ENCODE measurements at places on chromosomes 1 and 21.

GRCh38 chr1:39491146-39491921, at the start of gene BMP8A:
Gene BMP8A (plus strand): TSS chr1:39491636. CDS start chr1:39491992, 356 bp downstream.
- peak; percentile 73 for DNase-seq

- no peak for DNase-seq
These were observed 50.3 kb upstream of the USP1 start for GRCh38 chr1:62386351-62387121.

DNA sequence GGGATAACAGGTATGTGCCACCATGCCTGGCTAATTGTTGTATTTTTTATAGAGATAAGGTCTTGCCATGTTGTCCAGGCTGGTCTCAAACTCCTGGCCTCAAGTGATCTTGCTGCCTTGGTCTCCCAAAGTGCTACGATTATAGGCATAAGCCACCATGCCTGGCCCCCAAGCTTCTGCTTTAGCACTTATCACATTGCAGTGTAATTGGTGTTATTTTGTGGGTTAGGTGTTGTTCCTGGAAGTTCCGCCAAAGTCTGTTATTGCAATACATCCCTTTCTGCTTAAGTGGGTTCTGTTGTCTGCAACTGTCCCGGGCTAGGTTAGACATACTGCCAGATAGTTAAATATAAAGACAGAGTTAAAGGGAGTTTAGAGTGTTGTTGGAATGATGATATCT, 3.4 kb downstream of the ZCCHC17 start:
- DNase-seq, result no peak

DNA sequence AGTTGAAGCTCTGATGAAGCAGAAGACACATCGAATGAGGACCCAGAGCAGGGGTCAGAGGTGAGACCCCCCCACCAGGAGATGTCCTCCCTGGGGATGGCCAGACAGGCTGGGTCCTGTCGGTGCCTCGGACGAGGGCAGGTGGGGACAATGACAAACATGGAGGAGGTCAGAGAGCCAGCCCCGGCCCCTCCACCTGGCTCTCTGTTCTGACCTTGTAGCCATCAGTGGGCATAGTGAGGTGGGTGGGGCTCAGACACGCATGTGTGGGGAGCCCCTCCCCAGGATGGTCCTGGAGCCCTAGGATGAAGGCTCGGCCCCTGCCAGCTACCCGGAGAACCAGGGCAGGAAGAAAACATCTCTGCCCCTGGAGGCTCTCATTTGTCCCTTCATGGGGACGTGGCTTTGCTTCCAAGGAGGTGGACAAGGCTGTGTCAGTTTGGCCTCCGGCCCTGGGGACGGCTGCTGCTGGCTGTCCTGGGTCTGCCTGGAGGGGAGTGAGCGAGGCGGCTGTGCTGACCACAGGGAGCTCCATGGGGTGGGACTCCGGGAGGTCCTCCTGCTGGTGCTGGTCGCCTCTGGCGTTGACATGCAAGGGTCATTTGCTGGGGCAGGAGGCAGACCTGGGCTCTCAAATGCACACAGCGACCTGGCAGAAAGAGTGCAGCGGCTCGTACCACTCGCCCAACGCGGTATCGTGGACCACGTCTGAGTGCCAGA, 2.6 kb downstream of the KRTAP10-6 start:
- DNase-seq, result no peak

DNA sequence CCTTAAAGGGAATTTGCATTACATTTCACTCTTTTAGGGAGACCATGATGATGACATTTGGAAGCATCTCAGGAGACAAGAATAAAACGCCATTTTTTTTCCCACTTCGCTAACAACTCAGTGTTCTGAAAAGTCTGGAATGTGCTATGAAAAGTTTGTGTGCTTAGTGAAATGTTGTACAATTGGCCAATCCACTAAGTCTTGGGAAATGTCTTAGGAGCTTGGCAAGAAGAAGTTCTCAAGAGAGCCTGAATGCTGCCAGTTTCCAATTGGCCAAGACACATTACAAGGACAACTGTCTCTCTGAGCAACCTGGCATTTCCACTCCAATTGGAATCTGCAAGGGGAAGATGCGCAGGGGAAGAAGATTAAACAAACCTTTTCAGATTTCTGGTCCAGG, 401.8 kb downstream of the RWDD3 start:
- DNase-seq, result no peak

DNA sequence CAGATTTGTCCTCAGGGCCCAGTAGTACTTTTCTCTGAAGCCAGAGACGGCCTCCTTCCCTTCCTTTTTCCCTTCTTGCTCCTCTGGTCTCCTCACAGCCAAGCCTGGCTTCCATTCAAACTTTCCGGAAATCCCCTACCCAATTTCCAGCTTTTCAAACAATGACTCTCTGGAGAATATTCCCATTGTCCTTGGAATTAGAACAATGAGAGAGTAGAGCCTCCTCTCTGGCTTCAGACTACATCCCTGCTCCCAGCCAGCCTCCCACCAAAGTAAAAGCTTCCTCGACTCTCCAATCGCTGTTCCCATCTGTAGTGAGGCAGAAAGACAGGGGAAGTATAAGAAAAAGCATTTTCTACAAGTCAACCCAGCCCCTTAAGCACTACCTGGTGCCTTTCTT, 77.7 kb upstream of the SOX13 start:
- DNase-seq, result no peak

- peak; percentile 80 for DNase-seq
These were observed 9.5 kb upstream of the PADI3 start for GRCh38 chr1:17239420-17239819.

DNA sequence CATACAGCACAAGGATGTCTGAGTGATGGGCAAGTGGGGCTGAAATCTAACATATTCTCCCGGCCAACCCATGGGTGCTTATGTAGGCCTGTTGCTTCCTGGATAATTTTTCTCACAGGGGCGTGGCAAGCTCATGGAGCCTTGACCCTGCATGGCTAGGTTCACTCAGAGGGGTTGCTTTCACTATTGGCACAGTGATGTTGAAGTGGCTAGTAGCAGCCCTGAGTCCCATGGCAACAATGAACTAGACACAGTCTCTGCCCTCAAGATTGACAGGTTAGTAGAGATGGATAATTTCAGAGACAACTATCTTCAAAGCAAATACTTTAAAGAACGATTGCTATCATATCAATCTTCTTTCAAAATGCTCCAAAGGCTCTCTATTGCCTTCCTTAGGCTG, 6.5 kb upstream of the MAB21L3 start:
- DNase-seq, result no peak

DNA sequence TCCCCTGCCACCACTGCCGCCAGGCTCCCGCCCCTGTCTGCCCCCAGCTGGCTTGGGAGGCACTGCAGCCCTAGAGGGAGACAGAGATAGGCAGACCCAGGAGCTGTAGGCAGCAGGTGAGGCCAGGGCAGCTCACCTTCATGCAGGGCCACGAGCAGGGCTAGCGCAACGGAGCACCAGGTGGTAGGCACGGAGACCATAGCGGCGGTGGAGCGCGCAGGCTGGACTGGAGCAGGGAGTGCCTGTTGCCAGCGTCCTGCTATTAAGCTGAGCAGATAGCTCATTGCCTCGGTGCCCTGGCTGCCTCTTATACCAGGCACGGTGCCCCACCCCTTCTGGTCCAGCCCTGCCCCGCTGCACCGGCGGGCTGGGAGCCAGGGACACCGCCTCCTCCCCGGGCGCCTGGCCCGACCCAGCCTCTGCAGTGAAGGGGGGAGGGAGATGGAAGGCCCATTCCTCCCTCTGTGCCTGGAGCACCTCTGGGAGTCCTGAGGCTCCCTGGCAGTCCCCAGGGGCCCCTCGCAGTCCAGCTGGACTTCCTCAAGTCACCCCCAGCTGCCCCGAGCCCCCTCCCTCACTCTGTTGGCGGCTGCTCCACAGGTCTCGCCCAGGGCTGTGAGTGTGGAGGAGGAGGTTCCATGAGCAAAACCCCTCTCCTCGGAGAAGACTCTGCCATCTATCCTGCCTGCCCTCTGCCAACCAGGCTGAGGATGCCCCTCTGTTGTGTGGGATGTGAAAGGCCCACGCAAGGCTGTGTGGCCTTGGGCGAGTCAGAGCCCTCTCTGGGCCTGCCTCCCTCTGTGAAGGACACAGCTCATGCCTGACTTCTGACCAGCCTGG, at the start of gene EDN2:
TSS of gene EDN2 (minus strand) at position 282 of the 840 bp plus-strand sequence. CDS start at position 200, 82 bp downstream.
- peak; percentile 41 for DNase-seq

DNA sequence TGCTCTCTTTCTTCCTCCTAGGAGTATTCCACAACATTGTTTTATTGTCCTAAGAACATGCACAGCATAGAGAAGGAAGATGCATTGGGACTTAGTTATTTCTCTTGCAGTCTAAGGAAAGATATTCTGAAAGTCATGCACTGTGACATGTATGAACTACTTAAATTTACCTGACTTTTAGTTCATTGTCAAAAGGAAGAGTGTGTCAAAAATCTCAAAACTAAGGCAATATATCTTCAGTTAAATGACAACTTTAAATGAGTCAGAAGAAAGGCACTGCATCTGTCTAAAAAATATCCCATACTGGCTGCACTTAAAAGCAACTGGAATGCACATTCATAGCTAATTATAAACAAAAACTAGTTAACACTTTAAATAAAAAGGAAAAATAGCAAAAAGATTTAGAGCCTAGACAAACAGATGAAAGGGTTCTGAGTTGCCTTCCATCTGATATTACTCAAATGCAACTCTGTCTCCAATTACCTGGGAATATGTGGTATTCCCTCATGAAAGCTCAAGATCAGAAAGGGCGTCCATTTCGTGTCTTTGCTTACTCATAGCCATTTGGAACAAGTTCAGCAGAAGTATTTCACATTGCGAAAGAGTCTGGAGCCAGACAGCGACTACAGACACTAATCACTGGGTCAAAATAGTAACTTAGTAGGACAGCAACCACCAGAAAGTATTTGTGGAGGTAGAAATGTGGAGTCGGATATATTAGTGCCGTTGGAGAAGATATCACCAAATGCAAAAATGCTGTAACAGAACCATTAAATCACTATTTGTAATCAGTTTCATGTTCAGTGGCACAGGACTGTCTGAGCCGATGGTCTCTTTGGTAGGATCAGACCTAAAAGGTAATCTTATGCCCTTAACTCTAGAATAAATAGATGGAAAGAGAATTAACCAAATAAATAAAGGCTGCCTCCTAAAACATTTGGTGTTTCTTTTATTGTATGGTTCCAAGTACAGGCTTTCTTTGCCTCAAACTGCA, 225.7 kb downstream of the GREM2 start:
- DNase-seq, result no peak

DNA sequence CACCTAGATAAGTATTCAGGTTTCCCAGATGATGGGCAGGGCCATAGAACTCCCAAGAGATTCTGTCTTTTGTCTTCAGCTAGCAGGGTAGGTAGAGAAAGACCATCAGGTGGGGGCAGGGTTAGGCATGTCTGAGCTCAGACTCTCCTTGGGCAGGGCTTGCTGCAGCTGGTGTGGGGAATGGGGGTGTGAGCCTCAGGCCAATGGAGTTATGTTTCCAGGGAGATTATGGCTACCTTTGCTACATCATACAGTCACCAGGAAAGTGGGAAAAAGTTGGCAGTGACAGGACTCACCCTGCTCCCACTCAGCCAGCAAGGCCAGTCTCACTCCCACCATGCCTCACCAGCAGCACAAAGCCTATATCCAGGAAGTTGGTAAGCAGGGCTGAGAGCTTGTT, 77.8 kb downstream of the DRAM2 start:
- DNase-seq, result peak; percentile 16

GRCh38 chr21:41931041-41931451, 22.8 kb downstream of the C2CD2 start:
- DNase-seq, result no peak

DNA sequence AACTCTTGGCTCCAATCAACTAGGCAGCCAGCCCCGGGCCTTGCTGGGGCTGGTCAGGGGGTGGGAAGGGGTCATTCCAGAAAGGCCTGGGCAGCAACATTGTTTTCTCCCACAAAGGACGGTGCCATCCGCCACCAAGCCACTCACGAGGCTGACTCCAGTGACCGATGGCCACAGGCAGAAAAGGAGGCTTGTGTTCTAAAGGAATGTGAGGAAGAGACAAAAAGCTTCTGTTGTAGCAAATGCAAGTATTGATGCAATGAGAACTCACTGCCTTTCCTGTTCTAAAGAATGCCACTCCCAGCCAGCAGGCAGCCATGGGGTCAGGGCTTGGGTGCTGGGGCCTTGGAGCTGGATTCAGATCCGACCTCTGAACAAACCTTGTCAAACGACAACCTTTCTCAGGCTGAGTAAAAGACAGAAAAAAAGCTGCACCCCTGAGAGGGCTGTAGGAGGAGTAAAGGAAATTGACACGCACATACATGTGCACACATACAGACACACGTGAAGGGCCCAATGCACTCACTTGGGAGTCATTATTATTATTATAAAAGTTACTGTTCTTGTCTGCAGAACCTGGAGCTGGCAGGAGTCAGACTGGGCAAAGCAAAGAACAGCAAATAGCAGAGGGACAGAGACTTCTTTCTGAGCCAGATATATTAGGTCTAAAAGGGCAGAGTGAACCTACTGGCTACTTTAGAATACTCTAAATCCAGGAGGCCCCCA, 13.9 kb upstream of the PRMT2 start:
- DNase-seq, result no peak

DNA sequence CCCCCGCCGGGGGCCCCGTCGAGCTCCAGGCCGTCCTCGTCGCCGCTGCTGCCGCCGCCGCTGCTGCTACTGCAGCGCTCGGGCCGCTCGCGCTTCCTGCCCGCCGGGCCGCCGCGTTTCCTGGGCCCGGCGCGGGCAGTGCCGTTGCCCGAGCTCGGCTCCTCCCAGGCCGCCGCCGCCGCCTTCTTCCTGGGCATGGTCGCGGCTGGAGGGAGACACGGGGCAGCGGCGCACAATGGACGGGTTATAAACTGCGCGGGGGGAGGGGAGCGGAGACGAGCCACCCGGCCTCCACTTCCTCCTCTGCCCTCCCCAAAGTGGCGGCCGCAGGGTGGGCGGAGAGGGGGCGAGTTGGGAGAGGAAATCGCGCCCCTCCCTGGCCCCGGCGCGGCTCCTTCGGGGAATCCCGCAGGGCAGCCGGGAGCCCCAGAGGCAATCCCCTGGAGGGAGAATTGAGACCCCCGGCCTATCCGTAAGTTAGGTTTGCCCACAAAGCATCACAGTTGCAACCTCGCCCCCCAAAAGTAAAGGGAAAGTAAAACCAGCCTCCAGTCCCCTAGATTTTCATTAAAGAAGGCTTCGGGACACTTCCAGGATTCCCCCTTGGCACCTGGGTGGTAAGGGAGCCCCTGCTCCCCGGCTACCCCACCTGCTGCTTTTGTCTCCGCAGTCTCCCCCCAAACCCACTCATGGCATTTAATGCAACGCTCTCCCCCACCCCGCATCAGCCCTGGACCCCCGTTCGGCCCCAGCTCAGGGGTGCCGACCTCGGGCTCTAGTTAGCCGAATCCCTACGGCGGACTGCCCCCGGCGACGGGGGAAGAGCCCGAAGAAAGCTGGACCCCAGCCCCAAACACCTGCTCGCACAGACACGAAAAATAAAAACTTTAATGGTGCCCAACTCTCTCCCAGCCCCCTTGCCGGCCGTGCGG, 893 bp downstream of the RCC2 start:
- peak; percentile 58 for DNase-seq

GRCh38 chr1:226779561-226779960, 40.5 kb upstream of the ITPKB start:
- DNase-seq, result no peak

- DNase-seq, result no peak
These were observed 56.2 kb upstream of the LBR start for GRCh38 chr1:225483818-225484656.

Data from NCI-H524 (cell line).